NCI-H1048 (cell line): ENCODE measurements at places on chromosomes 16 and 17.

- DNase-seq, result no peak
Measured at GRCh38 chr16:81544261-81544660, 99.7 kb downstream of the CMIP start.

- no peak for DNase-seq
Measured at GRCh38 chr17:51200295-51200694, 34.1 kb downstream of the NME2 start.

DNA sequence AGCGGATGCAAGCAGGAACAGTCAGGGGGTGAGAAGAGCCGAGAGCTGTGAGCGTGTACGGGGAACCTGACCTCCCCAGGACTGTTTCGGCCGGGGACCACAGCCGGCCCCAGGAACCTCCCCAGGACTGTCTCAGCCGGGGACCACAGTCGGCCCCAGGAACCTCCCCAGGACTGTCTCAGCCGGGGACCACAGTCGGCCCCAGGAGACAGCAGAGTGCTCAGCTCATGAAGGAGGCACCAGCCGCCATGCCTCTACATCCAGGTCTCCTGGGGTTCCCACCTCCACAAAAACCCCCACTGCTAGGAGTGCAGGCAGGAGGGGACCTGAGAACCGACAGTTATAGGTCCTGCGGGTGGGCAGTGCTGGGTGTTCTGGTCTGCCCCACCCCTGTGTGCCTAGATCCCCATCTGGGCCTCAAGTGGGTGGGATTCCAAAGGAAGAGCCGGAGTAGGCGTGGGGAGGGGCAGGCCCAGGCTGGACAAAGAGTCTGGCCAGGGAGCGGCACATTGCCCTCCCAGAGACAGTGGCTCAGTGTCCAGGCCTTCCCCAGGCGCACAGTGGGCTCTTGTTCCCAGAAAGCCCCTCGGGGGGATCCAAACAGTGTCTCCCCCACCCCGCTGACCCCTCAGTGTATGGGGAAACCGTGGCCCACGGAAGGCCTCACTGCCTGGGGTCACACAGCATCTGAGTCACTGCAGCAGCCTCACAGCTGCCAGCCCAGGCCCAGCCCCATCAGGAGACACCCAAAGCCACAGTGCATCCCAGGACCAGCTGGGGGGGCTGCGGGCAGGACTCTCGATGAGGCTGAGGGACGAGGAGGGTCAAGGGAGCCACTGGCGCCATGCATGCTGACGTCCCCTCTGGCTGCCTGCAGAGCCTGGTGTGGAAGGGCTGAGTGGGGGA lies 4.3 kb downstream of the RHBDF1 start:
- no peak for DNase-seq

DNA sequence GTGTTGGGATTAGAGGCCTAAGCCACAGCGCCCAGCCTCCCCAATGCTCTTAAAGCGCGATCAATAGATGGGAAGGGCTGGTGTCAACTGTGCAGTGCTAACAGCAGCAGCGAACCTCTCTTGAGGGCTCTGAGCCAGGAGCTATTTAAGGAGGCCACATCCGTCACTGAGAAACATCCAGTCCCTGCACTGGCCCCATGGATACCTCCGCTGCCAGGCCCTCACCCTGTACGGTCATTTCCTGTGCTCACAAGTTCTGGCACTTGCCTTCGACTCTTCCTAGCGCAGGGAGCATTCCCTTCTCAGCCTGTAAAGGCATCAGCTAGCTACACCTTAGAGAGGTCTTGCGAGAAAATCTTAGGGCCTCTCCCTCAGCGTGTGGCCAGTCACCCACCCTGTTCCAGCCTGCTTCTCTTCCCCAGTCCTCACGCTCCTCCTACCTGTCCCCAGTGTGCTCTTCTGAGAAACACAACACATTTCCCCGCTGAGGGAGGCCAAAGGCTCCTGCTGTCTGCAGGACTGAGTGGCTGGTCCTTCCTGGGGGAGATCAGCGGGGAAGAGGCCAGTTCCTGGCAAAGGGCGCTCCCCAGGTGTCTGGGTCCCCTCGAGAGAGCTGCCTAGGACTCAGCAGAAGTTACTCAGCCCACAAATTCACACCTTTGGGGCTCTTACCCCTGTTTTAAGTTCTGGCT lies 28.6 kb downstream of the GTF3C1 start:
- no peak for DNase-seq

DNA sequence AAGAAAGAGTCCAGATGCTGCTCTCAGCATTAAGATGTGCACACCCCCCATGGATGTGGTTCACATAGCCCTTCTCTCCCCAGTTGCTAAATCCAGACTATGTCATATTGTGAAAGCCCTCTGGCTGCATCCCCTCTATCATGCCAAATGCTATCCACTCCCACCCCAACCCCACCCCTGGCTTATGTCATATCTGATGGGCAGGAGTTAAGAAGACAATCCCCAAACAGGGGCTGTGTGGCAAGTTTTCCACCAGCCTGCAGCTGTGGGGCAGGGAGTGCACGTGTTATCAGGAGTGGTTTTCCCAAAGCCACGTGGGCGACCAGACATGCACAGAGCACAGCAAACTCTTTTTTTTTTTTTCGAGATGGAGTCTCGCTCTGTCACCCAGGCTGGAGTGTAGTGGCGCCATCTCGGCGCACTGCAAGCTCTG lies 10.0 kb downstream of the FAM117A start:
- no peak for DNase-seq

- DNase-seq, result no peak
Measured at GRCh38 chr16:84996365-84996764, 15.0 kb downstream of the ZDHHC7 start.

- DNase-seq, result no peak
Measured at GRCh38 chr17:4635823-4636375, 5.6 kb downstream of the ALOX15 start.

- no peak for DNase-seq
Measured at GRCh38 chr16:25107466-25107792, 4.1 kb upstream of the LCMT1 start.
